ENCODE measurements at places on chromosomes 5 and 9.

- no peak overlapping the region for H3K27ac ChIP-seq
- no peaks in the 10 kb centered on the region for H3K27me3 ChIP-seq
These were observed 61.6 kb downstream of the ST8SIA4 start for GRCh38 chr5:100841358-100842076.

DNA sequence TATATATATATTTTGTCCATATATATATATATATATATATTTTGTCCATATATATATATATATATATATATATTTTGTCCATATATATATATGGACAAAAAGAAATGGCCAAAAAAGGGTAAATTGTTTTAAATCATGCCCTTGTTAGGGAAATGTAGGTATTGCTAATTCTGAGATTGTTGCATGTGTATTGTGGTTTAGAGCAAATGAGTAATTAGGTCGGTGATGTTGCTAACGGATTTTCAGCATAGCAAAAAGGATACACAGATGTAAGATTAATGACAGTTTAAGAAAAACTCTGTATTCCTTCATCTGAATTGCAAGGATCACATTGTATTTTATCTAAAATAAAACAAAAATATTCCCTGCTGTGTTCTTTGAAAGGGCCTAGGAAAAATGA is 40.2 kb downstream of the OSTF1 start:
- no peak overlapping the region for H3K4me3 ChIP-seq
- H3K27me3 ChIP-seq: no peaks in the 10 kb centered on the region
- no peak overlapping the region for H3K27ac ChIP-seq
- H3K36me3 ChIP-seq: peaks cover 10% of the 10 kb centered on the region

DNA sequence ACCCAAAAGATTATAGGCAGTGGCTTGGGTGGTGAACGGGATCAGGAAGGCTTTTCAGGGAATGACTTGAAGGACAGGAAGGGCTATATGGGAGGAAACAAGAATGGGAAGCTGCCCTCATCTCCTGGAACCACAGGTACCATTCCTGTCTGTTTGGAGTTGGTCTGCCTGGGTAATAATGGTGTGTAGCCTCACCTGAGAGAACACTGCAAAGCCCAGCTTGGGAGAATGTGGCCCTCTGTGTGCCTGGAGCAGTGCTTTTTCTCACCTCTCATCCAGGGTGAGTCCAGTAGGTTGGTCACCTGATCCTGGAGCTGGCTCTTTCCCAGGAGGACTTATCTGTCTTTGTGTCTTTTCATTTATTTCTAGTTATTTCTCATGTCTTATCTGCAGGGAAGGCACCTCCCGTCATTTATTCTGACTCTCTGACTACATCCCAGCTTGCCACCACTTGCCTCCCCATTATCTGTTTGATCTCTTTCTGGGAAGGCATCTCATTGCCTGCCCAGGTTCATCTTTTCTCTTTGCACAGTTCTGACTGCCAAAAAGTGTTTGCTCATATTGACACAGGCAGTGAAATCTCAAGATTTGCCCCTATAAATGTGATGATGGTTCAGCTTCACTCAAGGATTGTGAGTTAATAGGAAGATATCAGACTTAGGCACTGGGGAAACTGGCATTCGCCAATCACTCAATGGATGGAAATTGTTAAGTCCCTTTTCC is 22.5 kb upstream of the OR2S2 start:
- no peak for DNase-seq
- no peaks in the 10 kb centered on the region for H3K36me3 ChIP-seq
- H3K27me3 ChIP-seq: peaks cover 3% of the 10 kb centered on the region
- no peaks in the 10 kb centered on the region for H3K4me1 ChIP-seq
- H3K27ac ChIP-seq: no peak overlapping the region
- H3K4me3 ChIP-seq: no peak overlapping the region

DNA sequence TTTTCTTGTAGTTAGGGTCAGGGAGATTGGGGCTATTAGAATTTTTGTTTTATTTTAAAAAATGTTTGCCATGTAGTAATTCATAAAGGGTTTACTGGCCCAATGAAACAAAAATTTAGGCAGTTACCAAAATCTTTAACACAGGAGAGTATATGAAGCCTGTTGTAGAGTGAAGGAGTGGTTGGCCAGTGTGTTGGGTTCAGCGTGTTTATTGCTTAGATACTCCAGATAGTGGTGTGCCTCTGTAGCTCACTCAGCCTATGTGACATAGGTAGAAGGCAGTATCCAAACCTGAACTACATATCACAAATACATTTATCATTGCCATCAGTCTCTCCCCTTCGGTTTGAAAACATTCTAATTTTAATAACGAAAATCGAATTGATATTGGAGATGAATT is 1.2 kb downstream of the TEK start:
- DNase-seq: no peak
- H3K4me1 ChIP-seq: peaks cover 4% of the 10 kb centered on the region
- H3K36me3 ChIP-seq: no peaks in the 10 kb centered on the region
- H3K4me3 ChIP-seq: no peak overlapping the region

DNA sequence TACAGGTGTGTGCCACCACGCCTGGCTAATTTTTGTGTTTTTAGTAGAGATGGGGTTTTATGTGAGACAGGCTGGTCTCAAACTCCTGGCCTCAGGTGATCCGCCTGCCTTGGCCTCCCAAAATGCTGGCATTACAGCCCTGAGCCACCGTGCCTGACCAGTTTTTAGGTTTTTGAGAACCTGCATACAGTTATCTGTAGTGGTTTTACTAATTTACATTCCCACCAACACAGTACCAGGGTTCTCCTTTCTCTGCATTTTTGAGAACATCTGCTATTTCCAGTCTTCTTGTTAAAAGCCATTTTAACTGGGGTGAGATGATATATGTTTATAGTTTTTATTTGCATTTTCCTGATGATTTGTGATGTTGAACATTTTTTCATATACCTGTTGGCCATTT is 12.8 kb downstream of the DMXL1 start:
- H3K27ac ChIP-seq: no peak overlapping the region
- no peak for DNase-seq
- no peaks in the 10 kb centered on the region for H3K36me3 ChIP-seq

- DNase-seq: no peak
- no peak overlapping the region for H3K4me3 ChIP-seq
- H3K27me3 ChIP-seq: no peaks in the 10 kb centered on the region
These were observed 94.3 kb downstream of the TSSK1B start for GRCh38 chr5:113340537-113340936.

GRCh38 chr5:119071561-119071995 is 691 bp downstream of the DMXL1 start:
- no peak for DNase-seq
- H3K4me3 ChIP-seq: peak overlapping the region; percentile 81
- H3K27ac ChIP-seq: peak overlapping the region; percentile 30
- peaks cover 4% of the 10 kb centered on the region for H3K4me1 ChIP-seq
- no peaks in the 10 kb centered on the region for H3K36me3 ChIP-seq

DNA sequence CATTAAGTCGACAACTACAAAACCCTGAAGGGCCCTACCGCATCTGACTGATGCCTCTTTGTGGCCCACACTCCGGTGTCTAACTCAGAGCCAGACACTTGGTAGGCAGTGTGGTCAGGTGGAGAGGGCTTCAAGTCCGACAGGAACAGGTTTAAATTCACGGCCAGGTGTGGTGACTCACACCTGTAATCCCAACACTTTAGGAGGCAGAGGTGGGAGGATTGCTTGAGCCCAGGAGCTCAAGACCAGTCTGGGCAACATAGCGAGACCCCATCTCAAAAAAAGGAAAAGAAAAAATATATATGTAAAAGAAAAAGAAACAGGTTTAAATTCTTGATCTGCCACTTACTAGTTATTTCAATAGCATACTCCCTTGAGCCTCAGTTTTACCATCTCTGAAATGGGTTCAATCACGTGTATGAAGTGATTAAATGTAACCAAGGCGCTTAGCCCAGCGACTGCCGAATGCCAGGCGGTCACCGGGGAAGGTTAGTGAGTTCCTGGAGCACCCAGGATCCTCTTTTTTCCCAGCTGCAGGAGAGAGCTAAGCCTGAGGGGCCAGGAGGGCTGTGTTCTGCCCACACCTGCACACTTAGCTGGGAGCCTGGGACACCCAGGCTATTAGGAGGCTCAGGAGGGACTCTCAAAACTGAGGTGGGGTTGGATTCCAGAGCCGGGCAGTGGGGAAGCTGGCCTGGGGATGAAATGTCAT is 943 bp downstream of the CLTB start:
- H3K36me3 ChIP-seq: no peaks in the 10 kb centered on the region
- H3K4me3 ChIP-seq: peak overlapping the region; percentile 98
- H3K27ac ChIP-seq: peak overlapping the region; percentile 45
- H3K4me1 ChIP-seq: no peaks in the 10 kb centered on the region

DNA sequence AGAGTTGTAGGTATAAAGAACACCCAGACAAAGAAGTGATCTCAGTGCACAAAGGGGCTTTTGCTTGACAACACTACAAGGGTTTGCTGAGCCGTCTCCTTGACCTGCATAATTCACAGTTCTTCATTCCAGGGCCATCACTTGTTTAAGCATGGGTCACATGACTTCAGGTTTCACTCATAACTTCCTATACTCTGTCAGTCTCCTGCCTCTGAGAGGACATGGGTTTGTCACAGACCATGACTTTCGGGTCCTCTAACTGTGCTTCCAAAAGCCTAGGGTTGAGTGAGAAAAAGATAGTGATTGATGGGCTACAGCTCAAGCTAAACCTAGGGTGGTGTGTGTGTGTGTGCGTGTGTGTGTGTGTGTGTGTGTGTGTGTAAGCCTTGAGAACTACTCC is 166.4 kb downstream of the CDH6 start:
- H3K27ac ChIP-seq: no peak overlapping the region
- no peaks in the 10 kb centered on the region for H3K27me3 ChIP-seq
- no peak overlapping the region for H3K4me3 ChIP-seq
- H3K4me1 ChIP-seq: no peaks in the 10 kb centered on the region
- no peak for DNase-seq
- no peaks in the 10 kb centered on the region for H3K36me3 ChIP-seq

DNA sequence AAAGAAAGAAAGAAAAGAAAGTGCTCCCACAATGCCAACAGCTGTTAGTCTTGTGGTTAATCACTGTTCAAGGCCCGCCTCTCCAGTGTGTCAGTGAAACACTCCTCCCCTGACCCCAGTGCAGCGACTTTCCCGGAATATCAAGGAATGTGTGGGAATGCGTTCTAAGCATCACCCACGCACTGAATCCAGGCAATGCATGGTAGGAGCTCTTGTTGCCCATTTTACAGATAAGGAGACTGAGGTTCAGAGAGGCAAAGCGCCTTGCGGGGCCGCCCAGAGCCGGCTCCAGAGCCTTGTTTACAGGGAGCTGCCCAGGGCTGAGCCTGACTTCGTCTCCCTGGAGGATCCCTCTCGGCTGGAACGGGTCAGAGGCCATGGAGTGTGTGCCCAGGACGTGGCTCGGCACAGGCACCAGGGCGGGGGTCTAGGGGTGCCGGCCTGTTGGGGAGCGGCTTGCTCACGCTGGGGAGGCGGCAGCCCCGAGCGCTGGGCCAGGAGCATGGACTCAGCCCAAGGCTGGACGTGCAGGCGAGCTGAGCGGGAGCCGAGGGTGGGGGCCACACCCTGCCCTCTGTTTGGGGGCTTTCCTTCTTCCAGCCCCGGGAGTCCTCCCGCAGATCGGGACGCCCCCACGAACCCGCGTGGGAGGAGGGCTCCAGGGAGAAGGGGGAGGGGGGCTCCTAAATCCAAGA is 823 bp downstream of the ST6GALNAC6 start:
- peak overlapping the region; percentile 96 for H3K27ac ChIP-seq
- H3K36me3 ChIP-seq: peaks cover 10% of the 10 kb centered on the region
- no peaks in the 10 kb centered on the region for H3K27me3 ChIP-seq
- H3K4me3 ChIP-seq: peak overlapping the region; percentile 77

DNA sequence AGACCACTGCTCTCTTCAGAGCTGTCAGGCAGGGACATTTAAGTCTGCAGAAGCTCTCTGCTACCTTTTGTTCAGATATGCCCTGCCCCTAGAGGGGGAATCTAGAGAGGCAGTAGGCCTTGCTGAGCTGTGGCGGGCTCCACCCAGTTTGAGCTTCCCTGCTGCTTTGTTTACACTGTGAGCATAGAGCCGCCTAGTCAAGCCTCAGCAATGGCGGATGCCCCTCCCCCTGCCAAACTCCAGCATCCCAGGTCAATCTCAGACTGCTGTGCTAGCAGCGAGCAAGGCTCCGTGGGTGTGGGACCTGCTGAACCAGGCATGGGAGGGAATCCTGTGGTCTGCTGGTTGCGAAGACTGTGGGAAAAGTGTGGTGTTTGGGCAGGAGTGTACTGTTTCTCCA is 59.9 kb downstream of the CAVIN4 start:
- no peak for DNase-seq
- no peaks in the 10 kb centered on the region for H3K27me3 ChIP-seq
- no peaks in the 10 kb centered on the region for H3K36me3 ChIP-seq
- no peaks in the 10 kb centered on the region for H3K4me1 ChIP-seq

- no peak overlapping the region for H3K4me3 ChIP-seq
- no peaks in the 10 kb centered on the region for H3K27me3 ChIP-seq
- DNase-seq: no peak
- peaks cover 13% of the 10 kb centered on the region for H3K36me3 ChIP-seq
These were observed 28.5 kb downstream of the NFX1 start for GRCh38 chr9:33318781-33319180.

DNA sequence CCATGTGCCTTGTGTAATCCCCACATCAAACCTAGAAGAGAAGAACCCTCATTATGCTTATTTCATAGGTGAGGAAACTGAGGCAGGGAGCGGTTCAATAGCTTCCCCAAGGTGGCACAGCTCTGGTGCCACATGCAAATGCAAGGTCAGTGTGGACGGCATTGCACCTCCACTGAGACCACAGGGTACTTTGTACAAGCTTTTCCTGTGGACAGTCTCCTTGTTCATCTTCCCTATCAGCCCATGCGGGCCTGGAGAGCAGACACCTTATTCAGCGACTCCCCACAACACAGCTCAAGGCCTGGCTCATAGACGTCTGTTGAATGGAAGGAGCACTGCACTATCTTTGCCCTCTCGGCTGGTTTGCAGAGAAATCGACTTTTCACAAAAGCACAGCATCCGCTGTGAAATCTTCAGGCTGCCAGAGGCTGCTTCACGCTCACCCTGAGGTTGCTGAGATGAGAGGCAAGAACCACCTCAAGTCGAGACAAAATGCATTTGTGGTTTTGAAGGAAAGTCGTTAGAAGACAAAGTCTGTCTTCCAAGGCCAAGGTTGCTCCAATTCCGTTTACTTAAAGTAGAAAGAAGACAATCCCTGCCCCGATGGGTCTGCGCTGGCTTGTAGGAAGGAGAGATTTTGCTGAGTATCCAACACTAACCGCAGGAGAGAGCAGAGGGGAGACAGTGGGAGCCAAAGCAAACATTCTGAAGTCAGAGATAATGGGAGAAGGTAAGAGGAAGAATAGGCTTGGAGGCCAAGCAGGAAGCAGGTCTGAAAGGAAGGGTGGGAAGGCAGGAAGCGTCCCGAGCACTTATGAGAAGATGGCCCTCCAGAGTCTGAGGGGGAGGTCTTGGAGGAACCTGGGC is 34.2 kb upstream of the STRBP start:
- no peak overlapping the region for H3K27ac ChIP-seq
- H3K4me1 ChIP-seq: no peaks in the 10 kb centered on the region
- H3K4me3 ChIP-seq: no peak overlapping the region
- DNase-seq: no peak
- no peaks in the 10 kb centered on the region for H3K36me3 ChIP-seq

- H3K4me1 ChIP-seq: no peaks in the 10 kb centered on the region
- no peaks in the 10 kb centered on the region for H3K27me3 ChIP-seq
- no peak overlapping the region for H3K27ac ChIP-seq
- no peaks in the 10 kb centered on the region for H3K36me3 ChIP-seq
- no peak for DNase-seq
These were observed 50.5 kb downstream of the COMMD10 start for GRCh38 chr5:116135344-116135743.
